ENCODE measurements at places on chromosomes 6 and 20.

GRCh38 chr20:48717680-48718223 lies 110.0 kb downstream of the PREX1 start:
- no peak for DNase-seq

GRCh38 chr20:36173451-36173933 lies 19.0 kb downstream of the EPB41L1 start:
- DNase-seq: no peak

GRCh38 chr6:147699637-147700036 lies 191.1 kb downstream of the SAMD5 start:
- no peak for DNase-seq

DNA sequence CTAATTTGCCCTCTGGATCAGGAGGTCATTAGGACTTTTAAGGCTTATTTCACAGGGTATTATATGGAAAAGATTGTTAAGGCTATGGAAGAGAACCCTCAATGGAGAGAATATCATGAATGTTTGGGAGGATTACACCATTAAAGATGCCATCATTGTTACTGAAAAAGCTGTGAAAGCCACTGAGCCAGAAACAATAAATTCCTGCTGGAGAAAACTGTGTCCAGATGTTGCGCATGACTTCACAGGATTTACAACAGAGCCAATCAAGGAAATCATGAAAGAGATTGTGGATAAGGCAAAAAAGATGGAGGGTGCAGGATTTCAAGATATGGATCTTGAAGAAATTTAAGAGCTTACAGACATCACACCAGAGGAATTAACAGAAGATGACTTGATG lies 798.3 kb upstream of the SLC35B3 start:
- DNase-seq: no peak

- no peak for DNase-seq
These were observed 8.5 kb downstream of the IGF2R start for GRCh38 chr6:159977255-159977903.

- DNase-seq: no peak
These were observed 24.9 kb upstream of the CFAP206 start for GRCh38 chr6:87382861-87383260.

DNA sequence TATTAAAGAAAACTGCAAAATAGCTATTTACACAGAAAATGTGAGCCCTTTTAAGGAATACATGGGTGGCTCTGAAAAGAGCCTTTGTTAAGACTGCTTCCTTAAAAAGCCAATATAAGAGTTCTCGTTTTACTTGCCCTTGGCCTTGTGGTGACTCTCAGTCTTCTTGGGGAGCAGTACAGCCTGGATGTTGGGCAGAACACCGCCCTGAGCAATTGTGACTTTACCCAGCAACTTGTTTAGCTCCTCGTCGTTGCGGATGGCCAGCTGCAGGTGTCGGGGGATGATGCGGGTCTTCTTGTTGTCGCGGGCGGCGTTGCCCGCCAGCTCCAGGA lies 111.5 kb downstream of the HFE start:
- no peak for DNase-seq

- no peak for DNase-seq
These were observed 90.5 kb upstream of the PRSS16 start for GRCh38 chr6:27156874-27157458.

GRCh38 chr6:15401120-15401519 lies 155.3 kb downstream of the JARID2 start:
- DNase-seq: no peak

DNA sequence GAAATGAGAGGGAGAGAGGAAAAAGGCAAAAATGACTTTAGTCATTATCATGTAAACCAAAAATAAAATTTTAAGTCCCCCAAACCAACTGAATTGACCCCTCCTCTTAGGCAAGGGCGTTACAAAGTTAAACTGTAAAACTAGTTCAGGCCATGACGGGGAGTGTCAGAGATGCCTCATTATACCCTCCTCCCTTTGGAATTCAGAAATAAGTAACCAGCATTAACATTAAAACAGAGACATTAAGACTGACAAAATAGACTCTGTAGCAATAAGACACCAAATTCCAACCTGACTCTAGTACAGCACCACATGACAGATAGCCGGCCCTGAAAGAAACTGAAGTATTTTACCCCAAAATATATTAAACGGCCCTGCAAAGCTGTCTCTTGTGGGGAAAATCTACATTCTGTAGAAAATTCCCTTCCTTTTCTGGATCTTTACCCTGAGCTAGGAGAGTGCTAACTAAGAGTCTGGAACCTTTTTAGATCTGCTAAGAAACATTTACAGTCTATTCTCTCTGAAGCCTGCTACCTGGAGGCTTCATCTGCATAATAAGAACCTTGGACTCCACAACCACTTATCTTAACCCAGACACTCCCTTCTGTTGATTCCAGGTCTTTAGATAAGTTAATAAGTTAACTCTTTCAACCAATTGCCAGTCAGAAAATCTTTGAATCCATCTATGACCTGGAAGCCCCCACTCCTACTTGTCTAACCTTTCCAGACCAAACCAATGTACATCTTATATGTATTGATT lies 150.7 kb downstream of the PKHD1 start:
- DNase-seq: no peak

GRCh38 chr6:135499441-135500340 lies 2.2 kb upstream of the AHI1 start:
- no peak for DNase-seq

GRCh38 chr6:30013291-30013922 lies 47.7 kb upstream of the POLR1H start:
- DNase-seq: no peak

DNA sequence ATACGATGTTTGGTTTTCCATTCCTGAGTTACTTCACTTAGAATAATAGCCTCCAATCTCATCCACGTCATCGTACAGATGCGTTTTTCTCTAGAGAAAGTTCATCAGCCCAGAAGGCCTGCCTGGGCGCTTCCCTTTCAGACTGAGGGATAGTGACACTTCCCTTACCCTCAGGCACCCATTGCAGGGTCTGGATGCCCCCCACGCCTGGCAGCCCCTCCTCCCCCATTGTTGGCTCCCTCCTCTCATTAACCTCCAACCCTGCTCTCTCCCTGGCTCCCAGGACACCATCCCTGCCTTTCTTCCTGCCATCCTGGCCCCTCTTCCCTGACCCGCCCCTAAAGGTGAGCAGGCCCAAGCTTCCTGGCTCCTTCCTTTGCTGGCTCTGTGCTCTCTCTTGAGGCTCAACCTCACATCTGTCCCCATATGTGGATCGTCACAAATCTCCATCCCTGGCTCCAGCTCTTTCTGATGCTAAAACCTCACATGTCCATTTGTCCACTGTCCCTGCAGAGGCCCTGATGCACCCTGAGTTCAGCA lies 145.2 kb downstream of the SYCP2 start:
- DNase-seq: no peak

- no peak for DNase-seq
These were observed 34.9 kb downstream of the ERMARD start for GRCh38 chr6:169786349-169786748.

- DNase-seq: no peak
These were observed 258.4 kb upstream of the JARID2 start for GRCh38 chr6:14987490-14987889.

GRCh38 chr6:107715550-107716321 lies 108.4 kb downstream of the SCML4 start:
- DNase-seq: no peak

DNA sequence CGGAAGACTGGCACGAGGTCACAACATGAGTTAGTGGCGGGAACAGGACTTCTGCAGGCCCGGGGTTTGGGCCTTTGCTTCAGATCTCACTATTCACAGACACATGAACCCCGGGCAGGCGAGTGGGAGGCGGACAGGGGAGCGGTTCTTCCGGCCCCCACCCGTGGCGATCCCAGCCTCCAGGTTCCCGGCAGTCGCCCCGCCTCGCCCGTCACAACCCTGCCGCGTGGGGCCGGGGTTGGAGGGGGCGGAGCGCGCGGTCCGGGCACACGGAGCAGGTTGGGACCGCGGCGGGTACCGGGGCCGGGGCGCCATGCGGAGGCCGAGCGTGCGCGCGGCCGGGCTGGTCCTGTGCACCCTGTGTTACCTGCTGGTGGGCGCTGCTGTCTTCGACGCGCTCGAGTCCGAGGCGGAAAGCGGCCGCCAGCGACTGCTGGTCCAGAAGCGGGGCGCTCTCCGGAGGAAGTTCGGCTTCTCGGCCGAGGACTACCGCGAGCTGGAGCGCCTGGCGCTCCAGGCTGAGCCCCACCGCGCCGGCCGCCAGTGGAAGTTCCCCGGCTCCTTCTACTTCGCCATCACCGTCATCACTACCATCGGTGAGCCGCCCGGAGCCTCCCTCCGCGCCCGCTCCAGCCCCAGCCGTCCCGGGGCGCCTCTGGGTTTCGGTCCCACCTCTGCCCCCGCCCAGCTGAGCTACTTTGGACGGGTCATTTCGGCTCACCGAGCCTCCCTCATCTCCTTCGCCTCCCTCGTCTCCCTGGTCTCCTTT lies at the start of gene KCNK15:
Gene KCNK15 (plus strand): TSS at position 268 of the 769 bp plus-strand sequence. CDS start 46 bp downstream, at position 314.
- DNase-seq: peak; percentile 43

GRCh38 chr6:38997128-38997761 lies 51.3 kb upstream of the GLP1R start:
- DNase-seq: peak; percentile 15

DNA sequence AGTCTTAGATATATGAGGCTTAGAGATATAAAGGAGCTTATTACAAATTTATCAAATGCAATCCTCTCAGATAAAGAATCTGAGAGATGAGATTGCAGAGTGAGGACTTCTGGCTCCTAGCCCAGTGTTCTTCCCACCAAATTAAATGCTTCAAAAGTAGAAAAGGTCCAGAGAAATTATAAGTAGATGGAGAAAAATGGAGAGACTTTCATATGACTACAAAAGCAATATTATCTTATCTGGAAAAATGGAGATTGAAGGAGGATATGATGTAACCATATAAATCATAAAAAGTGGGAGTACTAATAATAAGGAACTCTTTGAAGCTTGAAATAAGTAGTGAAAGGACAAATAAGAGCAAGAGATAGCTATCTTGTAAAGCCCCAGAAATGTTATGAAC lies 2.8 kb downstream of the KCTD20 start:
- DNase-seq: no peak

DNA sequence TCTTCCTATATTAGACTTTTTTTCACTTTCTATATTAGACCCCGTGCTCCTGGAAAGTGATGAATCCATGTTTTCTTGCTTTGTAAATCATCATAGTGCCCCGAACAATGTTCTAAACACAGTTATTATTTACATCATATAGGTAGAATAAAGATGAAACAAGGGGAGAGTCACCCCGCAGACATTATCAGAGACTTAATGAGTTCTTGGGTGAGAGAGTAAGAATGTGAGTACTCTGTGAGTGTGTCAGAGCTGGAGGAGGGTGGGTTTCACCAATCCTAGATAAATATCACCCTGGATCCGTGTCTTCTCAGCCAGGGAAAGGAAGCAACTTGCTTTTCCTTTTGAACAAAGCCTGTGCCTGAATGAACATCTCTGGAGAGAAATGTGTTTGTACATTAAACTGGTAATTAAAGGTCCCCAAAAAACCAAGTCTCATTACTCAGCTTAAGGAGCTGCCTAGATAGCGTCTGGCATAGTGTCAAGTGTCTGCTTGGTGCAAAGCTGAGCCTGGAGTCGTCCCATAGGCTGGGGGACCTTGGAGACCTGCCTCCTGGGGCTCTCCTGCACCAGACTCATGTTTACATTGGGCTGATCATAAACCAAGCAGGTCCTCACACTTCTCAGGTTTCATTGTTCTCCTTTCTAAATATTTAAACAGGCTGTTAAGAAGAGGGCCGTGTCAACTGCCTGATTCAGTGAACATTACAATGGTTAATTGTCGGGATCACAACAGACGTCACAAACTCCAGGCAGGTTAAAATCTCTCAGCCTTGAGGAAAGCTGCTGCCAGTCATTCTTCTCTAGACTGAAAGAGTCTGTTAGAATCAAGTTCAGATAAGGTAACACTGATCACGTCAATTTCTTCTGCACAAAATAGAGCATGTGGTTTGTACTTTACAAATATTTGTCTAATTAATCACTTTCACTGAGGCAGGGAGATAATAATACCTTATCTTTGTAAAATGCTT lies 179.7 kb upstream of the MYLIP start:
- no peak for DNase-seq

GRCh38 chr20:55103188-55103587 lies 627.8 kb downstream of the DOK5 start:
- no peak for DNase-seq

GRCh38 chr20:46396052-46396740 lies 10.2 kb downstream of the ELMO2 start:
- DNase-seq: no peak

GRCh38 chr20:40638414-40638813 lies 50.6 kb downstream of the MAFB start:
- DNase-seq: no peak

- DNase-seq: peak; percentile 62
These were observed 136.3 kb downstream of the LY86 start for GRCh38 chr6:6724539-6725467.

GRCh38 chr20:48620507-48621375 lies 207.1 kb downstream of the PREX1 start:
- DNase-seq: peak; percentile 86

- no peak for DNase-seq
These were observed 22.3 kb upstream of the PPARD start for GRCh38 chr6:35320031-35320410.

DNA sequence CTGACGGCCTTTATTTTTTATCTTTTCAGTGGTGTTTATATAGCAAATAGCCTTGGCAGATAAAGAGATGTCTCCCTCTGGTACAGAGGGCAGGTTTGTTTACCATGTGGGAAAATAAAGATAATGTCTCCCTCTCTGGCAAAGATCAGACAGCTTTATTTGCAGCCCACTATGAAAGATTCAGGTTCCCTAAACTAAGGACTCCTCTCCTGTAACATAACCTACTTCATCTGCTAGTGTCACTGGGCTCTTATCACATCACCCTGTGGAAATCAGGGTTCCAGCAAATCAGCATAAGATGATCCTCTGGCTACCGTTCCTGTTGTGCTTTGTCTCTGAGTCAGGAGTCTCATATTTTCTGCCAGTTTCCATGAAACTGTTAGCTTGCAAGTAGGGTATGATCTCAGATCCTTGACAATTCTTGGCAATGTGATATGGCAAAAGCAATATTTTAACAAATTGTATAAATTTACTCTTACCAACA lies 3.1 kb downstream of the FBXL4 start:
- DNase-seq: no peak

- no peak for DNase-seq
These were observed at the start of gene HCRTR2 for GRCh38 chr6:55174211-55175026. Gene HCRTR2 (plus strand): TSS chr6:55174515. CDS start chr6:55174588, 73 bp downstream.

DNA sequence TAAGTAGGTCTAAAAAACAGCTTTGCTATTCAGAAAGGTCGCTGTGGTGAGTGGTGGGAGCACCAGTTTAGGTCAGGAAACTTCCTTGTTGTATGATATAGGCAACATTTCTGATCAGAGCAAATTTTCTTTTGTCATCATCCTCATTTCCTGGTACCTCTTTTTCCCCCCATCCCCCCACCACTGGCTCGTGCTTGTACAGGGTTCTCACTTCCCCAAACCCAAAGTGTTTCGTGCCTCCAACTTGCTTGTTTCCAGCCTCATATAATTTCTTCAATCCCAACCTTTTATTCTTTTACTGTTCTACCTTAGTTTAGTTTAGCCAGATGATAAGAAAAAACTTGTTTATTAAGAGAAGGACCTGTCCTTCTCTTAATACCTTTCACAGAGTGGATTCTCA lies 209.4 kb upstream of the JAG1 start:
- no peak for DNase-seq

Measured in GM12891 (cell line).